ENCODE measurements at places on chromosomes 12 and 14. TPM values are rescaled to one million over a fixed set of nuclear protein-coding genes. Genes with fewer than 3 reads are reported as not detected.

The RHOJ gene
- total RNA-seq = 4.2 TPM

The TOMM20L gene
- total RNA-seq = not detected

The MYF6 gene
- total RNA-seq = not detected

The TSPAN11 gene
- total RNA-seq = under 0.01 TPM

The APAF1 gene
- total RNA-seq = 40.7 TPM

The FAR2 gene
- total RNA-seq = 0.89 TPM

The CMKLR1 gene
- total RNA-seq = 0.28 TPM

The DAO gene
- not detected for total RNA-seq

The ANKS1B gene
- total RNA-seq = 0.30 TPM

The TAS2R31 gene
- 10.9 TPM for total RNA-seq

The MYO1H gene
- total RNA-seq = not detected

The TCP11L2 gene
- 39.8 TPM for total RNA-seq

The MAP1LC3B2 gene
- 0.59 TPM for total RNA-seq

The PUS1 gene
- total RNA-seq = 9.2 TPM

The FSCB gene
- total RNA-seq = 0.14 TPM

The AQP6 gene
- total RNA-seq = not detected

The OAS2 gene
- total RNA-seq = 0.30 TPM

The KRT84 gene
- not detected for total RNA-seq

The ZCCHC8 gene
- 11.9 TPM for total RNA-seq

The RIPK3 gene
- total RNA-seq = not detected

The TEX52 gene
- not detected for total RNA-seq

The KERA gene
- not detected for total RNA-seq

The TSFM gene
- total RNA-seq = 15.5 TPM
